Activated CD8-positive, alpha-beta T cell treated with anti-CD3 and anti-CD28 coated beads, Interleukin-2, amount 10 ng/mL, durations not matched to agents 7 days and 5 days (primary cell): ENCODE measurements at places on chromosomes 2 and 18.
A peak's percentile ranks its signal among the peaks of the same experiment; 100 is the strongest.

DNA sequence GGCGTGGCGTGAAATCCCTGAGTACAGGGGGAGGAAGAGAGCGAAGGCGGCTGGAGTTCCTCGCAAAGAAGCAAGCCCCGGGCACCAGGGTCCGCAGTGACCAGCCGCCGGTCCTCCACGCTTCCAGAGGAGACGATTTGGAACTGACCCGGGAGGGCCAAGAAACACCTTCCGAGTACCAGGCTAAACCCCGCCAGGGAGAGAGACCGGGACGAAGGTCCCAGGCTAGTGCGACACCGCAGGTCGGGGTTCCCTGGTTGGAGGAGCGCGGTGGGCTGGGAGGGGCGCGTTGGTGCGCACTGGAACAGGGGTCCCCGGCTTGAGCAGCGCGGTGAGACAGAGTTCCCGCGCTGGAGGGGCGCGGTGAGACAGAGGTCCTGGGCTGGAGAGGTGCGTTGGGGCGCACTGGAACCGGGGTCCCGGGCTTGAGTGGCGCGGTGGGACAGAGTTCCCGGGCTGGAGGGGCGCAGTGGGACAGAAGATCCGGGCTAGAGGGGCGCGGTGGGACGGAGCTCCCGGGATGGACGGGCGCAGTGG lies 901 bp downstream of the WDFY1 start:
- DNase-seq, result peak; percentile 42
- H3K4me3 ChIP-seq, result peak overlapping the region; percentile 89
- no peaks in the 10 kb centered on the region for H3K27me3 ChIP-seq
- H3K27ac ChIP-seq, result peak overlapping the region; percentile 90

DNA sequence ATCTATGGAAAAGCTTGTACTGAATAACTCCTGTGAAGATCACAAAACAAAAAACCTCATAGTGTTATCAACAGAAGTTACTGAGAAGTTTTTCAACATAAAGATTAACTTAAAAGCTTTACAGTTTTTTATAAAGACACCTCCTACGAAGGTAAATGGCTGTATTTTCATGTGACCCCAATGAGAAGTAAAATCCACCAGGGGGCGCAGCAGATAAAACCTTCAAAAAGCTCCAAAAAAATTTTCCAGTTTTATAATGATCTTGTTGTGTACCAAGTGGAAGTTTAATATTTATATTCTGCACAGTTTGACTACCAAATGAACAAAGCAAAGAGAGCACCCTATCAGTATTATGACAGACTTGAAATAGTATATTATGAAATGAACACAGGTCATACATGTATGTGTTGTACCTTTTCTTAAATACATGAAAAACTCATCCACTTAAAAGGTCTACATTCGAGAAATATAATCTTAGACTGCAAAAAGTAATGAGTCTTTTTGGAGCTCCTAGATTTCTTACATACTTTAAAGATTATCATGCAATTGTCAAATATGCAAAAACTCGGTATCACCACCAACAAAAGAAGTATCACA lies 38.5 kb downstream of the PNO1 start:
- DNase-seq, result peak; percentile 55
- H3K27ac ChIP-seq, result no peak overlapping the region
- no peaks in the 10 kb centered on the region for H3K27me3 ChIP-seq

DNA sequence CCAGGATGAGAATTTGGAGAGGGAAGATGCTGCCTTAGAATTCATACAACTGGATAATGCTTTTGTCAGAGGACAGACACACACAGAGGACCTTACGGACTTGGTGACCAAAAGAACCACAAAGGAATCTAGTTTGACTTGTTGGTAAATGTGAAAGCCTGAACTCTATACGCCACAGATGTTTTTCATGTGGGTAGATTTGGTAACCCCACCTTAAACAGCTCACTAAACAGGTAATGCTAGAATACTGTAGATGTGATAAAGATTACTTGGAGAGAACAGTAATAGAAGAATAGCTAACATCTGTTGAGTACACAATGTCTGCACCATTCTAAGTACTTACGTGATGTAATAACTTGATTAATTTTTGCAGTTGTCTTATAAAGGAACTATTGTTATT lies 24.1 kb downstream of the ANXA4 start:
- H3K4me3 ChIP-seq, result no peak overlapping the region
- peaks cover 8% of the 10 kb centered on the region for H3K36me3 ChIP-seq
- no peak overlapping the region for H3K27ac ChIP-seq

DNA sequence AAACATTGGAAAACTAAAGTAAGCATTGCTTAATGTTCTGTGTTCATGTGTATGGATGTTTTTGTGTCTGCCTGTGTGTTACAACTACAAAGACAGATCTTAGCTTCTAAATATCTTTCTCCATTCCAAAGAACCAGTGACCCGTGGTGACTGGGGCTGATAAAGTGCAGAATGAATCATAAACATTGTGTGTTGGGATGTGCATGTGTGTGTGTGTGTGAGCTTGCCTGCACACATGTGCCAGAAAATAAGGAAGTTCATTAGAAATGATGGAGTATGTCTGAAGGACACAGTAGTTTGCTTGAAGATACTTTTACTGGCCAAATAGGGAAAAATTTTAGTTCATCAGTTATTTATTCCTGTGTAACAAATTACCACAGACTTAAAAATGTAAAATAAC lies 756.6 kb upstream of the CELF4 start:
- H3K4me1 ChIP-seq, result no peaks in the 10 kb centered on the region
- H3K27me3 ChIP-seq, result no peaks in the 10 kb centered on the region
- H3K27ac ChIP-seq, result no peak overlapping the region

DNA sequence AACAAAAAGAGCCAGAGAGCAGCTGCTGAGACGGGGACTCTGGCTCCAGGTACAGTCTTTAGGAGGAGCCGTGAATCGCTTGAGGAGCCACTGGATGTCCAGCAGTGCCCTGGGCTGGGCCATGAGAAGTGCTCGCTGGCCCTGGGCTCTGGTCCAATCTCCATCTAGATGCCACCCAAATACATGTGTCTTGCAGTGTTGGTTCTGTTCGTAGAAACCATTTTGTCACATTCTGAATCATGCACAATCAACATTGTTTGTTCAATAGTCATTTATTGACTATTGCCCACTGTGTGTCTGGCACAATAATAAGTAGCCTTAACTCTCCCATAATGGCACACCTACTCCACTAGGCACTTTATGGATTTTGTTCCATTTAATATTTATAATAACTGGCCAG lies 26.1 kb downstream of the TYMS start:
- H3K27ac ChIP-seq, result peak overlapping the region; percentile 97
- peaks cover 66% of the 10 kb centered on the region for H3K36me3 ChIP-seq
- DNase-seq, result no peak

- H3K4me1 ChIP-seq, result no peaks in the 10 kb centered on the region
- no peak overlapping the region for H3K27ac ChIP-seq
- no peaks in the 10 kb centered on the region for H3K36me3 ChIP-seq
- H3K27me3 ChIP-seq, result peaks cover 1% of the 10 kb centered on the region
- DNase-seq, result no peak
Observed at GRCh38 chr2:214575030-214575429, 164.2 kb downstream of the VWC2L start.

GRCh38 chr2:20650393-20650876 lies 463 bp downstream of the HS1BP3 start:
- peak overlapping the region; percentile 87 for H3K4me3 ChIP-seq
- peak overlapping the region; percentile 82 for H3K27ac ChIP-seq
- peaks cover 19% of the 10 kb centered on the region for H3K4me1 ChIP-seq
- H3K27me3 ChIP-seq, result peaks cover 3% of the 10 kb centered on the region
- peak; percentile 37 for DNase-seq

- no peak overlapping the region for H3K4me3 ChIP-seq
- no peak for DNase-seq
- peaks cover 37% of the 10 kb centered on the region for H3K4me1 ChIP-seq
- no peaks in the 10 kb centered on the region for H3K27me3 ChIP-seq
- peak overlapping the region; percentile 22 for H3K27ac ChIP-seq
Observed at GRCh38 chr2:216504376-216504762, 5.7 kb downstream of the RPL37A start.

GRCh38 chr18:11467611-11468010 lies 141.8 kb upstream of the SLC35G4 start:
- no peaks in the 10 kb centered on the region for H3K4me1 ChIP-seq
- H3K4me3 ChIP-seq, result no peak overlapping the region
- H3K27ac ChIP-seq, result no peak overlapping the region
- no peaks in the 10 kb centered on the region for H3K27me3 ChIP-seq
- H3K36me3 ChIP-seq, result no peaks in the 10 kb centered on the region

- no peaks in the 10 kb centered on the region for H3K27me3 ChIP-seq
- H3K36me3 ChIP-seq, result peaks cover 13% of the 10 kb centered on the region
- H3K27ac ChIP-seq, result no peak overlapping the region
- DNase-seq, result no peak
- H3K4me3 ChIP-seq, result no peak overlapping the region
Observed at GRCh38 chr2:174120346-174120745, 128.0 kb downstream of the OLA1 start.

DNA sequence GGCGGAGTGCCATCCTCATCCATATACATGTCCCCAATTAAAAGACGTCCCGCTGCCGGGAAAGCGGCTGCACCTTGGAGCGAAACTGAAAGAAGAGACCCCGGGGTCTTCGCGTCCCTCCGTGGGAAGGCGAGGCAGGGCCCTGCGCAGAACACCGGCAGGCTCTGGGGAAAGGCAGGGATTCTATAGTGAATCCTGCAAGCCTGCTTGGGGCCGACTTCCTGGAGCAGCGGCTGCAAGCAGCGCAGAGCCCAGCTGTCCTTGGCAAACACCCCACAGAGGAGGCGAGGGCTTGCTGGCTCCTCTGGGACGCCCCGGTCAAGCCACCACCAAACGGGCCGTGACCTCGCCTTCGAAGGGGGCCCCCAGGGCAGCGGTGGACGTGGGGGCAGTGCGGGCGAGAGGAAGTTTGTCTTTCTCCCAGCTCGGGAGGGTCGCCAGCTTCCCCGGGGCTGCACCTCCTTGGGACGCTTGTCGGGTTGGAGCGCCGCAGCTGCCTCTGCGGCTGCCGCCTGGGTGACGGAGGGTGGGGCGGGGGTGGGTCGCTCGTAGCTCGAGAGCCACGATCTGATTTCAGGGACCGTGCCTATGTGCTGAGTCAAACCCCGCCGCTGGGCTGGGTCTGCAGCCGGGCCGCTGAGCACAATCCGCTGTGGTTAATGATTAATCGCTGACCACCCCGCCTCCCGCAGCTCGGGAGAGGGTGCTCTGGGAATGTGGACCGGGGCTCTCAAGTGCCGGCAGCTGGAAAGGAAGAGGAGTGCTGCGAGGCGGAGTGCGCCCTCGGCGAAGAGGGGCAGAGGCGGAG lies 486 bp upstream of the GPR39 start:
- peaks cover 8% of the 10 kb centered on the region for H3K27me3 ChIP-seq
- H3K4me3 ChIP-seq, result no peak overlapping the region
- no peaks in the 10 kb centered on the region for H3K4me1 ChIP-seq
- H3K27ac ChIP-seq, result no peak overlapping the region

GRCh38 chr2:232793271-232793670 lies 16.9 kb upstream of the KCNJ13 start:
- H3K4me1 ChIP-seq, result no peaks in the 10 kb centered on the region
- H3K27me3 ChIP-seq, result no peaks in the 10 kb centered on the region
- H3K27ac ChIP-seq, result no peak overlapping the region

- no peak overlapping the region for H3K27ac ChIP-seq
- no peaks in the 10 kb centered on the region for H3K36me3 ChIP-seq
- H3K4me1 ChIP-seq, result no peaks in the 10 kb centered on the region
- peaks cover 8% of the 10 kb centered on the region for H3K27me3 ChIP-seq
- no peak overlapping the region for H3K4me3 ChIP-seq
Observed at GRCh38 chr18:55497825-55498403, 90.1 kb downstream of the TCF4 start.

GRCh38 chr18:31612124-31612523 lies 20.4 kb downstream of the TTR start:
- no peak for DNase-seq
- H3K36me3 ChIP-seq, result no peaks in the 10 kb centered on the region
- H3K27ac ChIP-seq, result no peak overlapping the region
- H3K4me3 ChIP-seq, result no peak overlapping the region
- H3K27me3 ChIP-seq, result peaks cover 4% of the 10 kb centered on the region
- H3K4me1 ChIP-seq, result no peaks in the 10 kb centered on the region

GRCh38 chr2:28052691-28053090 lies 162.2 kb downstream of the BABAM2 start:
- H3K4me1 ChIP-seq, result peaks cover 35% of the 10 kb centered on the region
- H3K36me3 ChIP-seq, result peaks cover 40% of the 10 kb centered on the region
- H3K4me3 ChIP-seq, result no peak overlapping the region
- H3K27ac ChIP-seq, result no peak overlapping the region
- no peak for DNase-seq
- no peaks in the 10 kb centered on the region for H3K27me3 ChIP-seq

GRCh38 chr2:138922973-138923563 lies 142.9 kb upstream of the NXPH2 start:
- no peaks in the 10 kb centered on the region for H3K27me3 ChIP-seq
- DNase-seq, result no peak
- H3K4me1 ChIP-seq, result no peaks in the 10 kb centered on the region

- peaks cover 24% of the 10 kb centered on the region for H3K4me1 ChIP-seq
- DNase-seq, result no peak
- no peak overlapping the region for H3K27ac ChIP-seq
- no peak overlapping the region for H3K4me3 ChIP-seq
Observed at GRCh38 chr2:205708231-205708631, 25.9 kb downstream of the NRP2 start.

DNA sequence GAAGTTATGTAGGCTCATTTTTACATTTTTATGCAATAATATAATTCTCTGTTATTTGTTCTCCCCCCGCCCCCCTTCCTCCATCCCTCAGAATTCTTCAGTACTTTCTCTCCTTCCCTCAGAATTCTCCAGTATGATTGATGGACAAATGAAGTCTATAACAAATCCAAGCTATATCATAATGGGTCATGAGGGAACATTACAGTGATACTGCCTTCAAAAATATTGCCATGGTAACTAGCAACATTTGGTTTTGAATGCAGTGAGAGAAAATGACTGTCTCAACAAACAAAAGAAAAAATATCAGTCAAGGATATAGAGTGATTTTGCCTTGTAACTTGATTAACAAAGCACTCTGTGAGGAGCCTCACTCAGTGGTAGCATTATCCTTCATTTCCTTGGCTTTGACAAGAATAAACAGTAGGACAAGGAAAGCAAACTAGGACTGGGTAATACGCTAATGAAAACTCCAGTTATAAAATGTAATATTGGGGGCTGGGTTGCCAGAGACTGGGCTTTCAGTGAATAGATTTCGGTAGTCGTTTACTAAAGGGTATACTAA lies 392.9 kb upstream of the CRIM1 start:
- H3K27ac ChIP-seq, result no peak overlapping the region
- no peaks in the 10 kb centered on the region for H3K27me3 ChIP-seq
- no peak overlapping the region for H3K4me3 ChIP-seq
